ENCODE measurements at places on chromosomes 4 and X. TPM values are rescaled to one million over a fixed set of nuclear protein-coding genes. Genes with fewer than 3 reads are reported as not detected.

GRCh38 chr4:40563401-40563800 is 66.3 kb downstream of the RBM47 start:
- no peak for DNase-seq
- no peaks in the 10 kb centered on the region for H3K36me3 ChIP-seq
- H3K27ac ChIP-seq = no peak overlapping the region
- no peak overlapping the region for H3K4me3 ChIP-seq

NR3C2 gene
- 42.3 TPM for total RNA-seq

DNA sequence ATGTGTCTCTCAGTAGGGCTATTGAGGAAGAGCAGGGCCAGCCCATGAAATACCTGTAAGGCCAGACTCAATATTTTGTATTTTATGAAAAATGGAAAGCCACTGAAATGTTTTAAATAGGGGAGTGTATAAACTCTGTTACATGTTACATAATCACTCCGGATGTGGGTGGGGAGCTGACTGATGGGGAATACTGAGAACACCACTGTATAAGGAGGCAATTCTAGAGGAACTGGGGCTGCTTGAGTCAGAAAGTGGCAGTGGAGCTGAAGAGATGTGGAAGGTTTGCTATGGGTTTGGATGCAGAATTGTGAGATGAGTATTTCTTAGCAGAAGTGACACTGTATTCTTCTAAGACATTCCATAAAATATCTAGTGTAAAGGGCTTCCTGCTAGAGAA is 647.8 kb upstream of the LCORL start:
- H3K27ac ChIP-seq = no peak overlapping the region
- no peaks in the 10 kb centered on the region for H3K36me3 ChIP-seq
- no peak for DNase-seq
- no peaks in the 10 kb centered on the region for H3K27me3 ChIP-seq
- no peak overlapping the region for H3K4me3 ChIP-seq

DNA sequence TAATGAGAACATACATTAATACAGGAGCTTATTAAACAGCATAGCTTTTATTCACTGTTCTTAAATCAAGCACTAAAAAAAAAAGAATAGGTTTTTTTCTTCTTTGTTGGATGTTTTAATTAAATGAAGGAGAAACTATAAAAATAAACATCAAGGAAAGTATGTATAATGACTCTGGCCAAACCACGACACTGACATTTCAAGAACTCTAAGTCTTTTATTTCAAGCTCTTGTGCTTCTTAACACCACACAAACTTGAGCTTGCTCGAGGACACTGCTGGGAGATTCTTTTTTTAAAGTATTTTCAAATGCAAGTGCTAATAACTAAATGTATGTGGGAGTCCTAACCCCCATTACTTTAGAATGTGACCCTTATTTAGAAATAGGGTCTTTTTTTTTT is 204.9 kb upstream of the PPARGC1A start:
- no peak for DNase-seq
- no peak overlapping the region for H3K4me3 ChIP-seq
- no peak overlapping the region for H3K27ac ChIP-seq

DNA sequence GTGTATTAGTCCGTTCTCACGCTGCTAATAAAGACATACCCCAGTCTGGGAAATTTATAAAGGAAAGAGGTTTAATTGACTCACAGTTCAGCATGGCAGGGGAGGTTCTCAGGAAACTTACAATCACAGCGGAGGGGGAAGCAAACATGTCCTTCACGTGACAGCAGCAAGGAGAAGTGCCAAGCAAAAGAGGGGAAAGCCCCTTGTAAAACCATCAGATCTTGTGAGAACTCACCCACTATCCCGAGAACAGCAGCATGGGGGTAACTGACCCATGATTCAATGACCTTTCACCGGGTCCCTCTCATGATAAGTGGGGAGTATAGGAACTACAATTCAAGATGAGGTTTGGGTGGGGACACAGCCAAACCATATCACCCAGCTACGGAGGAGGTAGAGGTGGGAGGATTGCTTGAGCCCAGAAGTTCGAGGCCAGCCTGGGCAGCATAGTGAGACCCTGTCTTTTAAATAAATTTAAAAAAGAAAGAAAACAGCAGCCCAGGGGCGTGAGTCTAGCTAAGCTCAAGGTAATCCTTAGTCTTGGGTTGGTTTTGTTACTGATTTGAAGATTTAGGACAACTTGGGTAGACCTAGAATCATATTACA is 46.4 kb upstream of the TMEM131L start:
- H3K27me3 ChIP-seq = no peaks in the 10 kb centered on the region
- H3K36me3 ChIP-seq = no peaks in the 10 kb centered on the region
- no peak overlapping the region for H3K27ac ChIP-seq
- no peaks in the 10 kb centered on the region for H3K4me1 ChIP-seq
